T-helper 9 cell (primary cell): ENCODE measurements at places on chromosomes 4 and X.

DNA sequence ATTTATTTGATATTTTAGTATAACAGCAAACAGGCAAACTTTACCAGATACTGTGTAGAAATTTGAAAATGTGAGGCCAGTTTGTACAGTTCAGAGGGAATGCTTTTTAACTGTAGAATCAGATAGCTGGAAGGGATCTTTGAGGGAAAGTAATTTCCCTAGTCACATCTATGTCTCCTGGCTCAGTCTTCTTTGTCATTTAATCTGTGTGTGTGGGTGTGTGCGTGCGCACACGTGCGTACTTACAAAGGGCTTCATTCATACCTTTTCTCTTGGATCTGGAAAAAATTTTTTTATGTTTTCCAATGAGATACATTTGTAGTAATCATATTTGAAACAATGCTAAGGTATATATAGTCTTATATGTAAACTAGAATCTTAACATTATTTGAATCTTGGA is 44.6 kb downstream of the IL13RA1 start:
- DNase-seq = no peak

GRCh38 chr4:113316879-113317278 is 267.4 kb downstream of the ANK2 start:
- DNase-seq = no peak

GRCh38 chr4:77263247-77263646 is 106.2 kb downstream of the CCNG2 start:
- no peak for DNase-seq

GRCh38 chr4:54509057-54509456 is 148.7 kb upstream of the KIT start:
- DNase-seq = no peak

DNA sequence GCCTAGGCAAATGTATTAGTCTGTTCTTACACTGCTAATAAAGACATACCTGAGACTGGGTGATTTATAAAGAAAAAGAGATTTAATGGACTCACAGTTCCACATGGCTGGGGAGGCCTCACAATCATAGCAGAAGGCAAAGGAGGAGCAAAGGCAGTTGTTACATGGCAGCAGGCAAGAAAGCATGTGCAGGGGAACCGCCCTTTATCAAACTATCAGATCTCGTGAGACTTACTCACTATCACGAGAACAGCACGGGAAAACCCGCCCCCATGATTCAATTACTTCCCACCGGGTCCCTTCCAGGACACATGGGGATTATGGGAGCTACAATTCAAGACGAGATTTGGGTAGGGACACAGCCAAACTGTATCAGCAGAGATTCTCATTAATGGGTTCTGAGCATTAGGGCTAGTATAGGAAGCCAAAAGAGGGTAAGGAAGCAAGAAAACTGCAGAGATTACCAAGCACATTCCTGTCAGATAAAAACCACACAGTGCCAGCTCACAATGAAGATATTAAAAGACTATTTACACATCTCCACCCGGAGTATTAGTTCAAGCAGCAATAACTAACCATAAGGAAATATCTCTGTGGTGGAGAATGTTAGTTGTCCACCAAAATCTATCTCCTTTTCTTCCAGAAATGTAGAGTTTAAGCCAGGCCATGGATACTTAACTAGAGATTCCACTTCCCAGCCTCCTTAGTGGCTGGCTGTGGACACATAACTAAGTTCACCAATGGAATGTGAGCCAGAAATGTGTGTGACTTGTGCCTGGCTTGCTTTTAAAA is 61.2 kb upstream of the HOPX start:
- DNase-seq = no peak

DNA sequence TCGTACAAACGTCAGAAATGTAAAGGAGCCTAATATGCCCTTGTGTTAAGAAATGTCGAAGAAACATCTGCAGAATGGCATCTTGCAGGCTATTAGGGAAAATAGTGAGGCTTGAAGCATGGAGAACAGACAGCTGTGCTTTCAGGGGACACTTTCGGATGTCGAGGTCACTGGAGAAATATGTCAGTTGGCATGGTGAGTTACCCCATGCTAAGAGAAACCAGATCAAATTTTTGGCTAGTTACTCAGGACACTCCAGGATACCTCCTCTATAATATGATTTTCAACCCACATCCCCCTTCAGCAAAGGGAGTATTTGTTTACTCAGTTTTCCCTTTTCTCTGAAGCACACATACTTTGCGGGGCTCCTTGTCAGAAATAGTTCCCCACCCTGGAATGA is 171.4 kb downstream of the GPC3 start:
- no peak for DNase-seq

DNA sequence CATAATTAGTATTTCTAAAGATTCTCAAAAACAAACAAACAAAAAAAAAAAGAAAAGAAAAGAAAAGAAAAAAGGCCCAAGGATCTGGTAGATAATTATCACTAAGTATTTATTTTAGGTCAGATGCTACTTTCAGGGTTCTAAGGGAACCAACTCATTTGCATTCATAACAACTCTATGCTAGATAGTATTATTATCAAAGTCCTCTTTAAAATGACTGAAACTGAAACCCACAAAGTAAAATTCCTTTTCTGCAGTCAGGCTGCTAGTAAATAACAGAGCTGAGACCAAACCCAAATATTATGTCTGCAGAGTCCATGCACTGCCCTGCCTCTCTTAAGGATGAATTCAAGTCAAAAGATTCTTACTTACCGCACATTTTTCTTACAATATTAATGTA is 38.3 kb upstream of the MAPK10 start:
- no peak for DNase-seq

DNA sequence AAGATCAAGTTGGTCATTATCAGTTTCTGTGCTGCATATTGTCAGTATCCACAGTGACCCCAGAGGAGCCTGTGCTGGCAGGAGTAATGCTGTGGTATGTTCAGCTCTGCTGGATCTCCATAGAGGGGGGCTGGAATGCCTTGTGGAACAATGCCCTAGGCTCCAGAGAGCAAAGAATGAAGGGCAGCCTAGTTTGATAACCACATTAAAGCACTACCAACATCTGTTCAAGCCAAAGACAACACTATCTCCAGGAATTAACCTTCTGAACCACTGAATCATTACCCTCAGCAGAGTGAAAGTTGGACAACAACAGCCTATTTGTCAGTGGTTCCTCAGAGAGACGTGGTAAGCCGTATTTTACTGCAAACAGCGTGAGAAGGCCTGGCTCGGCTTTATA is 192.3 kb upstream of the CXorf66 start:
- DNase-seq = no peak

DNA sequence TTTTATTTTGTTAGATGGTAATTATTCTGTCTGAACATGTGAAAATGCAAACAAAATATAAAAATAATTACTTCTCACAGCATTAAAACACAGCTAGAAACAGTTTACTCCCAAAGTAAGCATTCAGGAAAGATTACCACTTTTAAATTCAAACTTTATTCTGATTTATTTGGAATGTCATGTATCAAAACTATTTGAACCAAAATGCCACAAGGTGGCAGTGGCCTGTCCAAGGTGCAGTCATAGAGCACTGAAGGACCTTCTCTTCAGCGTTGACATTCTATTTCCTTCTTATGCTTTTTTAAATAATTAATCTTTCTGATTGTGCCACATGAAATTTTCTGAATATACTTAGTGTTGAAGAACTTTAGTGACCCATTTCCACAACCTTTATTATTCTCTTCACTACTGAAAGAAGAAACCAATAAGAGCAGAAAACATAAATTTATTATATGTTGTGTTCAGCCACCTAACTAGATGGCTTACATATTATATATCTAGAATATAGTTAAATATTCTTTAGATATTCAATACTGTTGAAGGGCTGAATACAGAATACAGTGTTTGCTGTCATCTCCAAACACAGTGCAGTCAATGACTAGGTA is 283.6 kb downstream of the CFAP299 start:
- DNase-seq = no peak

DNA sequence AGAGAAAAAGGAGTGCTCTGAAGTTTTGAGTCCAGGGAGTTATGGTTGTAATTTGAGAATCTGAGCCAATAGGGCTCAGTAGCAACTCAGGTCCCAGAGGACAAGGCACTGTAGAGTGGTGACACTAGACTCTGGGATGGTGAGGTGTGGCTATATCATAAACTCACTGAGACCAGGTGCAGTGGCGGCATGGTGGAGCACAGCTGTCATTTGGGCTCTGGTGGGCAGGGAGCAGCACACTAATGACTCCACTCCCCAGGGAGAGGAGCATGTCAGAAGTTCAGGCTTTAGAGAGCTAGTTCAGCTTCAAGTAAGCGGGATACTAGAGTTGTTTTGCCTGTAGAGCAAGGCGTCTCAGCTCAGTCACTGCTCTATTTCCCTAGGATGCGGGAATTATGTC is 165.4 kb upstream of the USP38 start:
- DNase-seq = no peak

- DNase-seq = no peak
These were observed 177.3 kb upstream of the ETNPPL start for GRCh38 chr4:108940149-108940548.

GRCh38 chr4:72073816-72074215 is 42.0 kb downstream of the NPFFR2 start:
- no peak for DNase-seq

DNA sequence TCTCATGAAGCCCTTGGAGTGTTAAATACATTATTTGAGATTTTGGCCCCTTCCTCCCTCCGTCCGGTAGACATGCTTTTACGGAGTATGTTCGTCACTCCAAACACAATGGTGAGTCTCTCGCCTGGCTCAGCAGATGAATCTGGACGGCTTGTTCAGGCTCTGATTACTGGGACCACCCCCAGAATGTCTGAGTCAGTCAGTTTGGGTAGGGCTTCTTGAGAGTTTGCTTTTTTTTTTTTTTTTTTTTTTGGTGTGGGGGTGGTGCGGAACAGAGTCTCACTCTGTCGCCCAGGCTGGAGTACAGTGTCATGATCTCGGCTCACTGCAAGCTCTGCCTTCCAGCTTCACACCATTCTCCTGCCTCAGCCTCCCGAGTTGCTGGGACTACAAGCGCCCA is 62.4 kb upstream of the MSANTD1 start:
- no peak for DNase-seq

DNA sequence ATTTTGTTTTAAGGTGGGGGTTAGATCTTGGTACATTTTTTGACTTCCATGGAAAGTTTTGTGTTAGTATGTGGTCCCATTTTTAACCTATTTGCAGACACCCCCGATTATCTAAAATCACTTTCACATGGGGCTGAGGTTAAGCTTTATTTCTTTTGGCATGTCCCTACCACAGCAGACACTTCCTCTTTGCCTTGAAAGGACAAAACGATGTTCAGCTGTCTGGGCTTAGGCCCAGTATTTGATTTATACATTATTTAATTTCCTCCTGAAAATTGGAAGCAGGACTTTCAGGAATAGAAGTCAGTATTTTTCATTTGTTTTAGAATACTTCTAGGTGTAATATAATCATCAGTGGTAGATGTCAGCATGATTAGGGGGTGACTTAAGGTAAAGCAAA is 112.4 kb upstream of the SPRY1 start:
- no peak for DNase-seq

DNA sequence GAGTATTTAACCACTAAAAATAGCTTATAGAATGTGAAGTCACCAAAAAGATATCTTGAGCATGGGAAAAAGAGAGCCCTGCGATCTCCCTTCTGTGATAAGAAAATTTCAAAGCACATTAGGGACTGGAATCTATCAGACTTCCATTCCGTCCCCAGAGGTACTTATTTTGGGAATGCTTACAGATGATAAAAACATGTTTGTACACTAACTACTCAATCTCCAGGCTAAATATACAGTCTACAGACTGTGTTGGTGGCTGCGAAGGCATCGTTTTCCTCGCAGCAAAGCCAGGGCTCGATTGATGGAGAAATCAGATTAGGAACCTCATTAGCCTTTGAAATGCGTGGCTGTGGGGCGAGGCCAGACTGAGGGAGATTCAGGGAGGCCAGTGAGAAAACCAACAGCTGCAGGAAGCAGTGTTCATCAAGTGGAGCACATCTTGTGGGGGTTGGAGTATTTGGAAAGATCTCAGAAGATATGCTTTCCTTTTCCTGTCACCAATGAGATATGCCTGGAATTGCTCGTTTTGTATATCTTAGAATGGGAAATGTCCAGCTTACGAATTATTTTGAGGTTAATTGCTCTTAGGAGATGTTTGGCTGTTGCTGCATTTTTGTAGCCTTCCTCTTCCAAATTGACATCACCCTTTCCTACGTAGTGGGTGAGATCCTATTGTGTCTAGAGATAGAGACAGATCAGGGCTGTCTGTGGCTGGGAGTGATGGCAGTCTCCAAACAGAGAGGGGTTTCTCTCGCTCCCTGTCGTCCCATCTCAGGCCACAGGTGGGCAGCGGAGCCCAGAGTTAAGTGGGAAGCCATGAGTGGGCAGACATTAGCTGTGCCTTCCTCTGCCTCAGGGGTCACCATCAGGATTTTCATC is 224.9 kb upstream of the FAT1 start:
- DNase-seq = no peak

- DNase-seq = no peak
These were observed 541.8 kb upstream of the SMIM31 start for GRCh38 chr4:164212134-164212533.

GRCh38 chrX:95733426-95733825 is 951.2 kb upstream of the DIAPH2 start:
- DNase-seq = no peak

DNA sequence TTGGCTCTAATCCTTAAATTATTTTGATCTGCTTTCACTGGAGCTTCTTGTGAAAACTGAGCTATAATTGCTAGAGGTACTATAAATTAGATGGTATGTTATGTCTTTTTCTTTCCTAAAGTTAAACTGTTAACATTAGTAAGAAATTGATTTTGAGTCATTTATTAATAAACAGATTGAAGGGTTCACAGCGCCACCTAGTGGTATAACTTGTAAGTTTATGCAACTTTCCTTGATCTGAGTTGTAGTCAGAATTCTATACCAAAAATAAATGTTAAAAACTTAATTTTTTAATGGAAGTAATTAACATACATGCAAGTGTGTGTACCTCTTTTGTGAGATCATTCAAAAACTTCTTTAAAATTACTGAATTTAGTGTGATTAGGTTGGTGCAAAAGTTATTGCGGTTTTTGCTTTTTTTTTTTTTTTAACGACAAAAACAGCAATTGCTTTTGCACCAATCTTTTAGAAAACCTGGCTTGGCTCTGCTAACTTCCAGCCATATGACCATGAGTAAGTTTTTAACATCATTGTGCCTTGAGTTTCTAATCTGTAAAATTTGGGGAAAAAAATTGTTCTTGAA is 151.5 kb downstream of the CENPC start:
- peak; percentile 3 for DNase-seq

DNA sequence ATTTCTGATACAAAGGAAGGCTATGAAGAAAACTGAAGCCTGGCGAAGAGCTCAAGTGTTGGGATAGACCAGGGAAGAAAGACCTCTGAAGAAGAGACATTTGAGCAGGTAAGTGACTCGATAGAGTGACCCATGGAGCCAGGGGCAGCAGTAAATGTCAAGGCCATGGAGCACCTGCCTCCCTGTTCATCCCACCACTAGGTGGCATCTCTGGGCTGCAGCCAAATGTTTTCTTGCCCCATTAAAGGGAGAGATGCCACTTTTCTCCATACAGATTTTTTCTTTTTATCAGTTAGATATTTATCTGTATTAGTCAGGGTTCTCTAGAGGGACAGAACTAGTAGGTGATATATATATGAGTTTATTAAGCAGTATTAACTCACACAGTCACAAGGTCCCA is 4.9 kb upstream of the ZNF81 start:
- DNase-seq = peak; percentile 30

GRCh38 chrX:79371101-79371500 is 4.0 kb upstream of the ITM2A start:
- DNase-seq = no peak

- no peak for DNase-seq
These were observed 68.1 kb downstream of the DRD5 start for GRCh38 chr4:9849538-9849920.

- DNase-seq = no peak
These were observed 92.8 kb upstream of the CCDC160 start for GRCh38 chrX:134144231-134144630.
